NCI-H526 treated with DMSO at 0.1 percent for 48 hours (cell line): ENCODE measurements at places on chromosomes 4 and X.

DNA sequence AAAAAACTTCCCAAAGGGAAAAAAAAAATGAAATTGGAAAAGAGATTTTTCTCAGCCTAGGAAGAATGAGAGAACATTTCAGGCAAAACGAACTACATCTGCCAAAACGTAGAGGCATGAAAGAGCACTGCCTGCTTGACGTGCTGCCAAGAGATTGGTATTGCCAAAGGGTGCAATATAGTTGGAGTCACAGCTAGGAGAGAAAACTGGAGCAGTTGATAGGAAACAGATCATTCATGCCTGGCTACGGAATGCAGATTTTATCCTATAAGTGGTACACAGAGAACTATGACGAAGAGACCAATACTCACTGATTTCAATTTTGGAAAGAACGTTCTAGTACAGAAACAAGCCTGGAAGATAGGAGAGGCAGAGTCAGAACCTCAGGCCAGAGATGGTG is 68.4 kb upstream of the IQCM start:
- DNase-seq, result no peak

GRCh38 chr4:62070291-62070852 is 870.2 kb downstream of the ADGRL3 start:
- DNase-seq, result no peak

DNA sequence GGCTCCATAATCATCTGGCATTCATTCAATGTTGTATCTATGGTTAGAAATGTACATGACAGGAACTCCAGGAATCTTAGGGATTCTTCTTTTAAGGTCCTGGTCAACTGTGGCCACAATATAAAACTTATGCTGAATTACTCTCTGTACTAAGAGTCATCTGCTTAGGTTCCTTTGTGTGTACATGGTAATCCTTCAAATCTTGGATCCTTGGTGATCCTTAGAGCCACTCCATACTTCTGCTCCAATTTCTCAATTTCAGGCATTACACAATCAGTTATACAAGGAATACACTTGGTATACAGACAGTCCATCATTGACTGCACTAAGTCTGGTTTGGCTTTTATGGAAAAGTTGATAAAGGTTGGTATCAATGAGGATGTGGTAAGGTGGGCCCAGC is 5.8 kb downstream of the SRD5A3 start:
- DNase-seq, result no peak

- DNase-seq, result no peak
These were observed 102.4 kb upstream of the ADRA2C start for GRCh38 chr4:3663791-3664190.

GRCh38 chrX:5324546-5324945 is 904.1 kb downstream of the NLGN4X start:
- no peak for DNase-seq

DNA sequence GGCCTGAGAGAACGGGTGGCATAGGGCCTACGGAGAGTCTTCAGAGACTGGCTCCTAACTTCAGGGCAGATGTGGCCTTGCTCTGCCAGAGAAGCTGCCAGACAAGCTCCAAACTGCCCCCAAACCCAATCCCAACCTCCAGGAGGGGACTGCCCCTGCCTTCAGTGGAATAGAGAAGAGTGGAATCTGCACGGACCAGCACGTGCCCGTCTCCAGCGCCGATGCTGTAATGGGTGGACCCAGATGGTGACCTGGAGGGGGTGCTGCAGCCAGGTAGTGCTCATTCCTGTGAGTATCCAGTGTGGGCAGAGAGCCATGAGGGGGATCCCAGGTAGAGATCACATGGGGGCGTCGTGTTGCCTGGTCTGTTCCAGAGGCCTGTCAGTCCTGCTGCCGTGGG is 73.2 kb upstream of the NKX1-1 start:
- no peak for DNase-seq

GRCh38 chr4:185278716-185279115 is 69.3 kb downstream of the SNX25 start:
- no peak for DNase-seq

GRCh38 chr4:181761156-181761555 is 482.0 kb upstream of the TENM3 start:
- no peak for DNase-seq

DNA sequence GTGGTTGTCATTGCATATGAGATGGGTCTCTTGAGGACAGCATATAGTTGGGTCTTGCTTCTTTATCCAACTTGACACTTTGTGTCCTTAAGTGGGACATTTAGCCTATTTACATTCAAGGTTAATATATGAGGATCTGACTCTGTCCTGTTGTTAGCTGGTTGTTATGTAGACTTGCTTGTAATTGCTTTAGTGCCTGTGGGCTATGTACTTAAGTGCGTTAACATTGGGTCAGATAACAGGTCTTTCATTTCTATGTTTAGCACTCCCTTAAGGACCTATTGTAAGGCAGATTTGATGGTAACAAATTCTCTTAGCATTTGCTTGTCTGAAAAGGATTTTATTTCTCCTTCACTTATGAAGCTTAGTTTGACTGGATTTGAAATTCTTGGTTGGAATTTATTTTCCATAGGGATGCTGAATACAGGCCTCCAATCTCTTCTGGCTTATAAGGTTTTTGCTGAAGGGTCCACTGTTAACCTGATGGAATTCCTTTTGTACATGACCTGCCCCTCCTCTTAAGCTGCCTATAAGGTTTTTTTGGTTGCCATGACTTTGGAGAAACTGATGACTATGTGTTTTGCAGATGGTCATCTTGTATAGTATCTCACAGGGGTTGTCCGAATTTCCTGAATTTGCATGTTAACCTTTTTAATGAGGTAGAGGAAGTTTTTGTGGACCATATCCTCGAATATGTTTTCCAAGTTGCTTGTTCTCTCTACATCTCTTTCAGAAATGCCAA is 162.0 kb downstream of the NKX6-1 start:
- DNase-seq, result no peak

DNA sequence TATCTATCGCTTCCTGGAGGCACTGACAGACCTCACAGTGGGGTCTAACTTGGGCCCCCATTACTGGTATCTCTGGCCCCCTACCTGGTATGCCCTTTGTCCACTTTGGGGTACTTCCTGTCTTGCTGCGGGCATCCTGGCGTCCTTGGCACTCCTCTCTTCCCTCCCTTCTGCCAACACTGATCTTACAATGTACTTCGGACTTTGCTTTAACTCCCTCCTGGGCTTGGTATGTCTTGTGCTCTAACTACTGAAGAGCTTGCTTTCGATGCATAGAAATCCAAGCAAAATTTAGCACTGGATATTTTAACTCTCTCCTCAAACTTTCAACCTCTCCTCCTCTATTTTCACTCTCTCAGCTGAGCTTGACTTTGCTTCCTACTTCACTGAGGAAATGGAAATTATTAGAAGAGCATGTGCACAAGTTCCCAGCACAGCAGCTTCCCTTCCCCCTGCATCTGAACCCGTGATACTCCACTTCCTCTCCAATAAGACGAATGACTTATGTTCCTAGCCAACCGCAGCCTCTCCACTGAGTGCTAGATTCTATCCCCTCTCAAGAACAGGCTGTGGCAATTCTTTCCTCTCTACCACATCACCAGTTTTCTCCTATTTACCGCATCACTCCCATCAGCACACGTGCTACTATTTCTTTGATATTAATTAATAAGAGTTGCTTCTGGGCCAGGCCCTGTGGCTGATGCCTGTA is 52.9 kb downstream of the SUPT20HL2 start:
- no peak for DNase-seq
